ENCODE measurements at places on chromosomes 4 and X.

- DNase-seq = no peak
Observed at GRCh38 chr4:183333202-183333601, 11.0 kb upstream of the CLDN24 start.

DNA sequence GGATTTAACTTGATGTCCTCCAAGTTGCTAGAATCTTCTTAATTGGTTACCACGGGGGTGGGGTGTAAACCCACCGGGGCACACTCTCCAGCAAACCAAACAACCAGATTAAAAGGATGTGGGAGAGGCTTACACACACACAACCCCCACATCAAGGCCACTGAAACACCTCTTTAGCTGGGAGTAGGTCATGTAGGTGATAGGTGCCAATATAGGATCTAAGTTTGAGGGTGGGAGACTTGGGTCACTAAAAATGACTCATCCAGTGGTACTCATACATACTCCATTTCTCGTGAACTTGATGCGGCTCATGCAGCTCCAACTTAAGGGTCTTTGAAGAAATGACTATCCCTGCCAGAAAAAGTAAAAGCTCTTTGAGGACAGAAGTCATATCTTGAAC is 20.5 kb upstream of the CD40LG start:
- no peak for DNase-seq

DNA sequence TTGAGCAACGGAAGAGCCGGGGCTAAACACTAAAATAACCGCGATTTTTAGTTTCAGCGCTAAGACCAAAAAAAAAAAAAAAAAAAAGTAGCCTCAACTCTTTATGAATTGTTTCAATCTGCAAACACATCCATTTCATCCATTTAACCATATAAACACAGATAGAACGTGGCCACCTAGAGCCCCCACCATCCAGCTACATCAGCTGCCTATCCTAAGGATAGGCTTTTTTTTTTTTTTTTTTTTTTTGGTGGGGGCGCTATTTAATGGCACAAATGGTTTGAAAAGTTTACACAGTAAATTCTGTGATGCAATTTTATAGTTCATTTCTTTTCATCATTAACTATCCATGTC is 492 bp upstream of the HDAC8 start:
- no peak for DNase-seq

DNA sequence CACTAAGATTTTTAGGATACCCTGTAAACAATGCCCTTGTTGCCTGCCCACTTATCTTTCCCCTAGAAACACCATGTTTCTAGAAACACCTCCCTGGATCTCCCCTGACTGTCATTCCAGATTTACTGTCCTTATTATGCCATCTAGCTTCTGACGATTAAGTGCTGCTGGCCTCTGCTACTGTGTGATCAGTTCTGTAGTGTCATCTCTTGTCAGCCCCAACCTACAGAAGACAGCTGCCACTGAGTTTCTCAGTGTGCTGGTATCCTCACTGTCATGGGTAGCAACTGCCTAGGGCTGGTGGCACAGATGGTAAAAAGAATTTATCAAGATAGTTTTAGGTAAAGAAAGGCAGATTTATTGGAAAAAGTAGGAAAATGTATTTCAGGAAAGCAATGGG is 68.7 kb upstream of the WWC2 start:
- no peak for DNase-seq

DNA sequence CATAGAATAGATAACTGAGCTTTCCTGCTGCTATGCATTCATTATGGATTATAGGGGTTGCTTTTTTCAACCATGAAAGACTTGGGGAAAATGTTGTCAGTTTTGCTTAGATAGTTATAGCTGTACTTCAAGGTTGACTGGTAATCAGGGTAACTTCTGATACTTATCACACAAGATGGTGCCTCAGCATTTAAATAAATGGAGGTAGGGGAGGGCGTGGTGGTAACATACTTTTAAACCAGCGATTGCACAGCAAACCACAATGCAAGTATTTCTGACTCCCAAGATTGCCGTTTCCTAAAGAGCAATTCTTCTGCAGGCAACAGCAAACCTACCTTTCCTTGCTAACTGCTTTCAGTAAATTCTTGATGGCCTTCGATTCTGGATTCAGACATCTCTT is 1.3 kb downstream of the CXCL10 start:
- DNase-seq = no peak

DNA sequence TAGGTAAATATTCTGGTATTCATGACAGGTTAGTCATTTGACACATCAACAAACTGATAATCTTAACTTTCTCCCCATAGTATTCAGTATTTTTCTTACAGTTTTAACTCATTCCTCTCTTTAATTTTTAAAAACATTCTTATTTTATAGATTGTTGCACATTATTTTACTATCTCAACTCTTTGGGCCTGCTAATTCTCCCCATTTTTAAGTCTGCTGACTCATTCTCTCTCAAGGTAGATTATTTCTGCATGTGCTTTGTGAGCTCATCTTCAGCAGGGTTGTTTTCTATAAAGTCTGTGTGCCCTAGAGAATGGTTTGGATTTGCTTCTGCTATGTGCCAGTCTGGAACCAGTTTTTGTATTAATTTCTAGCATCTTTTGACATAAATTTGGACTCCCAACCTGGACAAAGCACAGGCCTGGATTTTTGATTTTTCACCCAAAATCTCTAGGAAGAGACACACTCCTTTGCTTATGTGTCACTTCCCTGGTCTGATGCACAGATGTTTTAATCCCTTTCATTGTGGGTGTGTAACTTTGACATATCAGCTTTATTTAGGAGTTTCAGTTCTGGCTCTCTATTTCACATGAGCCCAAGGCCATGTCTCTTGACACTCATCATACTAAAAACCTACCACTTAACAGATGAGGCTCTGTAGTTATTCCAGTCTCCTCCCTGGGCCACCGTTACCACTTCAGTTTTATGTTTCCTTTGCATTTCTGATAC is 194.3 kb upstream of the PGRMC2 start:
- DNase-seq = peak; percentile 32

DNA sequence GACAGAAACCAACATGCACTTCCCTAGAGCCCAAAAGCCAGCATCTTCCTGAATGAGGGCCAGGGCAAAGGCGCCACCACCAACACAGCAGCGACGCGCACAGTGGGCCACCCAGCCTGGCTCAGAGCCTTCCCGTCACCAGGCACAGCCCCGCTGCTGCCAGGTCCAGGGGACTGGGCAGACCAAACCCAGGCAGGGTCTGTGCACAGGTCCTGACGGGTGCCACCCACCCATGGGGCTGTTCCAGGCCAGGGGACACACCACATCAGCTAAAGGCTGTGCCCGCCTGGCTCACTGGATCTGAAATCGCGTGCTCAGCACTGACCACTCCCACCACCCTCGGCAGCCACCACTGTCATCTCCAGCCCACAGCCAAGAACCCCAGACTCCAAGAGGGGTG is 13.8 kb downstream of the FAM53A start:
- no peak for DNase-seq

DNA sequence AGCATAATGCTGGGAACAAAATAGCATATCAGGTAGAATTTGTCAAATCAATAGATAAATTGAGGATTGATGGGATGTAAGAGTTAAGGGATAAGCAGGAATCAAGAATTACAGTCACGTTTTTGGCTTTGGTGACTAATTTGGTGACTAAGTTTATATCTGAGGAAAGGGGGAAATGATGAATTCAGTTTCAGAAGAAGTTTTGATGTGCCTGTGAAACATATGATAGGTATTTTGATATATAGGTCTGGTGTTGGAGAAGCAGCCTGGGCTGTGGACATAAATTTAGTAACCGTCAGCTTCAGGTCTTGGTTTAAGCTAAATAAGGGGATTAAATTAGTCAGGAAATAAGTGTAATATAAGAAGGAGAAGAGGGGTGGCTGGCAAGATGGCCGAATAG is 79.0 kb upstream of the EDA2R start:
- DNase-seq = no peak

All from iris pigment epithelial cell (primary cell).